ENCODE measurements at places on chromosomes 5 and 9.

DNA sequence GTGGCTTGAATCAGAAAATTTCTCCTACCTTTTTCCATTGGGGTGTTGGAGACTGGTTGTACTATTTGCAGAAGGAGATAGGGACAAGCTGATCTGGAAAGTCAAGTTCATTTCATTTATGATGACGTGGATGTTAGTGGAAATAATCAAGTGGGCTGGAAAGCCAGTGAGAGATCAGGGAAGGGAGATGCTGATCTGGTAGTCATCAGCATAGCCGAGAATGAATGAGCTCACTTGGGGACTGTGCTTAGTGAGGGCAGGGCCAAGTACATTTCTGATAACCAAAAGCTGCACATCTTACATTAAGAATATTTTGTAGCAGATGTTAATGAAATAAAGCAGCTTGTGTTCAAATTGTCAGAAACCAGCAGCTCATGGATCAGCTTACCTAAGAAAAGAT lies 12.1 kb downstream of the MAN2A1 start:
- no peak for DNase-seq

- no peak for DNase-seq
Measured at GRCh38 chr5:126492939-126493338, 69.7 kb downstream of the GRAMD2B start.

DNA sequence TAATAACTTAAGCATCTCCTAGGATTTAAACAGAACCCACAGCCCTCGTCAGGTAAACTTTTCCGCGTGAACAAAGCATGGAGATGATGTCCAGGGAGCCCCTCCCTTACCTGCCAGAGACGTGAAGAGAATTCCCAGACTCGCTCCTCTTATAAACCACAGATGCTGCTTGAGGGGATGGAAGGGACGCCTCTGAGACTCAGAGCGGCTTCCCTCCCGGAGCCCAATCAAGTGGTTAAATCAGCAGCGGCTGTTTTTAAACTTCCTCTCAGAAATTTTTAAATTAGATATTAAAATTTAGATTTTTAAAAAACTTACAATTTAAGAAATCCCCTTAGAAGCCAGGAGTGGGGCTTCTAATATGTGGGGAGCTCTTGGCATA lies 71.8 kb downstream of the RAPGEF1 start:
- DNase-seq = no peak

DNA sequence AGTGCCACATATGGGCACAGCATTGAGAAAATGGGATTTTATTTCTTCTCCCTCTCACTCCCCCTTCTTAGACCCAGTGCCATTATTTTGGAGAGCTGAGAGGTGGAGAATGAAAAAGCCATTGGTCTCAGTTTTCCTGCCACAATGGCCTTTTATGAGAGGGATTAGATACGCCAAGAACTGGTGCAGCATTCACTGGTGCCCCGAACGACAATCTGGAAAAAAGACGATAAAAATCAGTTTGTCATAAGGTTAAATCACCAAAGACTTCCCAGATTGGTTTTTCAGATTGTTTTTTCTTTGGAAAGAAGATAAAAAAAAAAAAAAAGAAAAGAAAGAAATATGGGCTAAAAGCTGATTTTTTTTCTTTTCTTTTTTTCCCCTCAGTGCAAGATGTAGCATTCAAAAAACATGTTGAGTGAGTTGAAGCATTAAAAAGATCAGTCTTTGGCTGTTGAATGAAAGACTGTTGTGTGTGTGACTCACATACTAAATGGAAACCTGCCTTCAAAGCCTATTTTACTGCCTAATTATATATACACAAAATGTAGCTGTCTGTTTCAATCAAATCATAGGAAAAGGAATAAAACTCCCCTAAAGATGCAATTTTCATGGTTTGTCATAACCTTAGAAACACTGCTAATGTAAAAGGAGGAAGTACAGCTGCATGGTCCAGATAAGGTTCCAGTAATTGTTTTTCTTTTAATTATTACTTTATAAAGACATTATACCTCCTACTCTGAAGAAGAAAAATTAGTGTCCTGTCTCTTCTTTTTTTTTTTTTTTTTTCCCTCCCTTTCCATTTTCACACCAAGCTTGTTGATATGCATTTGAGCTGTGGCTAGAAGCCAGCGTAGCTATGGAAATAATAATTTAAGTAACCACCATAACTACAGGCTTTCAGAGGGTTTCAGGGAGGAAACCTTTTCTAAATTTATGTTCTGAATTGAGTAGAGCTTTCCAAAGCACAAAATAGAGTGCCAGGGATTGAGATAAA lies 27.2 kb upstream of the ZNF608 start:
- no peak for DNase-seq

DNA sequence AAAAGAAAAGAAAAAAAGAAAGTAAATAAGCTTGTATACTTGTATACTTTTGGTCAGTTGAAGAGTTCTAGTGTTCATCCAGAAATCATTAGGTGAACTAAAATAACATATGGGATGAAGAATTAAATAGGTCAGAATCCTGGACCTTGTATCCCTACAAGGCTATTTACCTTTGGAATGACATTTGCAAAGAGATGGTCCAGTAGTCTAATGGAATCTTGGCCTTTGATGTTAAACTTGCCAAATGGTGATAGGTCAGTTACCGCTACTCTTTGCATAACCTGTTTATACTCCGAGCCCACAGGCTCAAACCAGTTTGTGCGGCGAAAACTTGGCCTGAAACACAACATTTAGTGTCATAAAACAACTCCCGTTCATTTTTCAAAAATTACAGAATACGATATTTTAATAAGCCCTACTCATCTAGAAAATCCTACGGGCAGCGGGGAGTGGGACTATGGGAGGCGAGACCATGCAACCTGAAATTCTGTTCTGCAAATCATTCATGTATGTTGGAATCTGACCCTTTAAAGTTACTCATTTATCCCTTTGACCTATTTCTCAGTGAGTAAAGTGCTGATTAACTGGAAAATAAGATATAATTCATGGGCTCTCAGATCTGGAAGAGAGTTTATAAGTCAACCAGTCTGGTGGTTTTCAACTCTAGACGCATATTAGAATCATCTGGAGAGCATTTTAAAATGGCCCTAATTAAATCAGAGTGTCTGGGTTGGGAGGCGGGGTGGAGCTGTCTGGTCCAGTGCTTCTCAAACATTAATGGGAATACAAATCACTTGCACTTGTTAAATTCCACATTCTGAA lies 38.6 kb downstream of the DMGDH start:
- DNase-seq = no peak

DNA sequence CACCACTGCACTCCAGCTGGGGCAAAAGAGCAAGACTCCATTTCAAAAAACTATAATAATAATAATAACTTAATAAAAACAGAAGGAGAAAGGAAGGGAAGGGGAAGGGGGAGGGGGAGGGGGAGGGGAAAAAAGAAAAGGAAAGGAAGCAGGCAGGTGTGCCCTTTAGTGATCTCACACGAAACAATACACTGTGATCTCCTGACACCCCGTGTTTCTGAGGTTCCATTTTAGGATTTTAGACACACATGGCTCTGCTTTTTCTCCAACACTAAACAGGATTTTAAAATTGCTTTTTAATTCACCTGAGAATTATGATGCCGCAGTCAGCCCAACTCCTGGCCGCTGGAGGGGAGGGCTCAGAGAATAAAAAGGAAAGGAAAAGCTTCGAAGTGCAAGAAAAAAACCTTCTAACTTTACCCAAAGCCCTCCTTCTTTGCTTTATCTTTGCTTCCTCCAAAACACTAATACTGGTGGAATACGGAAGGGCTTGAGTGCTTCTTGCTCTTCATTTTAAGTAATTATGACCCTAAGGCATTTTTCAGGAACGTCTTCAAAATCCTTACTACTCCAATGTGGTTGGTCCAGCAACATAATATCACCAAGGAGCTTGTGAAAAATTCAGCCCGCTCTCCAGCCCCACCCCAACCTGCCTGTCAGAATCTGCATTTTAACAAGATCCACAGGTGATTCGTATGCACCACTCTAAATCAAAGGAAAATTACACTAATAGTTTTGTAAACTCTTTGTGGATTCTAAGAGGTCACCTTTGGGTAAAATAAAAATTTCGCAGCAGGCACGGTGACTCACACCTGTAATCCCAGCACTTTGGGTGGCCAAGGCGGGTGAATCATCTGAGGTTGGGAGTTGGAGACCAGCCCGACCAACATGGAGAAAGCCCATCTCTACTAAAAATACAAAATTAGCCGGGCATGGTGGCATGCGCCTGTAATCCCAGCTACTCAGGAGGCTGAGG lies 66.0 kb downstream of the MYO10 start:
- no peak for DNase-seq

- DNase-seq = no peak
Measured at GRCh38 chr5:178820001-178820400, 39.8 kb upstream of the ZNF354B start.

DNA sequence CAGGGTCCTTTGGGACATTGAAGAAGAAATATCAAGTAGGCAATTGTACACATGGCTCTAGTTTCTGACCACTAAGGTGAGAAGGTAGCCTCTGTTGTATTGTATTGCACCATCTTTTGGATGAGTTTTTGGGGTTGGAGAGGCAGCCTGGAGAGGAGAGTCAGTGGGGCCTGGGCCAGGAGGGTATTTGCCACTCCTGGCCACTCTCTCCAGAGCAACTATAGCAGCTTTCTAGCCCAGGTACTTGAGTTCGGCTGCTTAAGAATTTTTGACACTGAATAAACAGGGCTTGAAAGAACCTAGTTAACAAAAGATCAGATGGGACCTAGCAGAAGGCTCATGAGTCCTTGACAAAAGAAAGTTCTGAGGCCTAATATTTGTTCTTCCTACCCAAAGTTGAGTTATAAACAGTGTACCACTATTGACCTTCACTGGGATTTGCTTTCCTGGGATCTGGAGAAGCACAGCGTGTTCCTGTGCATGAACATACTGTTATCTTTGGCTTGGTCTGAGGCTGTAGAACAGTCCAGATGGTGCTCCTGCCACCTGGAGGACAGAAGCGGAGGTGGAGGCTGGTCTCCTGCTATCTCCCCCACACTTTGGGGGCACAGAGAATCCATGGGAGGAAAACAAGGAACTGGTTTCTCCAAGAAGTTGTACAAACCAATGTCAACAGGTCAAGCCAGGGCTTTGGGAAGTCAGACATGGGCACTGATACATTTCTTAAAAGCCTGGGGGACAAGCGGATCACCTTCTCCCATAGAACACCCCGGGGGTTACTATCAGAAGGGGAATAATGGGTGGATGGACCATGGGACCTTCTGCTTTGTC lies 110.4 kb upstream of the LIFR start:
- DNase-seq = no peak

DNA sequence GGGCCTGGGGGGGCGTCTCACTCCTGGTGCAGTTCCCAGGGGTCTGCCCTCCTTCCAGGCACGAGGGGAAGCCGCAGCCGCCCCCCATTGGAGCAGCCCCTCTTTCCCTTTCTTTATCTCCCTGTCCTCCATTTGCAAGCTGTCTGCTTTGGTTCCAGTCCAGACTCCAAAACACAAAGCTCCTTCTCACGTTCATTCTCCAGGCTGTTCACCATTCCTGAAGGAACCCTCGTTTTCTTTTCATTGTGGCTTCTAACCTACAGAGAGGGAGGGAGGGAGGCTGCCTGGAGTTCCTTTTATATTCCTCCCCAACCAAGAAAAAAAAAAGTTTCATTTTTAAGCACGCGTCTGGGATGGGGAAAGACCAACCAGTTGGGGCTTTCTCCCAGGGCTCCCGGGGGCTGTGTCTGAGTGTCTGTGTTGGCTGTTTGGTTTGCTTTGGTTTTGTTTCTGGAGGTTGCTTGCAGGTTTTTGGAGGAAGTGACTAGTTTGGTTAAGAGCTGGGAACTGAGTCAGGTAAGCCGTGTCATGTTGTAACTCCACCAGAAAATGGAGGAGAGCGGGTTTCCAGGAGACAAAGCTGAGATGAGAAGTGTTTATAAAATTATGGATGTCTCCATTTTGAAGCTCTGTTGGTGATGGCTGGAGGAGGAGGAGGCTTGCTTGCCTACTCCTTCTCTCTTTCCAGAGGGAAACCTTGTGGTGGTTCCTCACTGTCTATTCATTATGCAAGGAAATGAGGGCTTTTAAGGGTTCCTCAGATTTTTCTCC lies 1.6 kb downstream of the ZNF462 start:
- no peak for DNase-seq

DNA sequence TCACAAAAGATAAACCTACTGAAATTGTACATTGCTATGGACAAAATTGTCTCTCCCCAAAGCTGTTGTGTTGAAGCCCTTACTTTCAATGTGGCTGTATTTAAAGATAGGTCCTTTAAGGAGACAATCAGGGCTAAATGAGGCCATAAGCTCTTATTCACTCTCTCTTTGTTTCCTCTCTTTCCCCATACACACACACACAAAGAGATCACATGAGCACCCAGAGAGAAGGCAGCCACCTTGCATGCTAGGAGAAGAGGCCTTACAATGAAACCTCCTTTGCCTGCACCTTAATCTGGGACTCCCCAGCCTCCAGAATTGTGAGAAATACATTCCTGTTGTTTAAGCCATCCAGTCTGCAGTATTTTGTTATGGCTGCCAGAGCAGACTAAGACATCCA lies 1295.6 kb upstream of the CDH6 start:
- DNase-seq = no peak

DNA sequence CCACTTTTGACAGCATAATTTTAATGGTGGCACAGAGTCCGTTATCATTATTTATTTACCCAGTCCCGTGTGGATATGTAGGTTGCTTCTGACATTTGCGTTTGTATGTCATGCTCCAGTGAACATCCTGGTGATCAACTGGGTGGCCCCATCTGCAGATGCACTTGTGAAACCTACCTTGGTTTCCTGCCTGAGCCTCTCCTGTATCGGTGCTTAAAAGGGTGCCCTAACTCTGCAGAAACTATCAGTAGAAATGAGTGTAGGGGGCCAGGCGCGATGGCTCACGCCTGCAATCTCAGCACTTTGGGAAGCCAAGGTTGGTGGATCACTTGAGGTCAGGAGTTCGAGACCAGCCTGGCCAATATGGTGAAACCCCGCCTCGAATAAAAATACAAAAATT lies 92.1 kb upstream of the IER5L start:
- no peak for DNase-seq

DNA sequence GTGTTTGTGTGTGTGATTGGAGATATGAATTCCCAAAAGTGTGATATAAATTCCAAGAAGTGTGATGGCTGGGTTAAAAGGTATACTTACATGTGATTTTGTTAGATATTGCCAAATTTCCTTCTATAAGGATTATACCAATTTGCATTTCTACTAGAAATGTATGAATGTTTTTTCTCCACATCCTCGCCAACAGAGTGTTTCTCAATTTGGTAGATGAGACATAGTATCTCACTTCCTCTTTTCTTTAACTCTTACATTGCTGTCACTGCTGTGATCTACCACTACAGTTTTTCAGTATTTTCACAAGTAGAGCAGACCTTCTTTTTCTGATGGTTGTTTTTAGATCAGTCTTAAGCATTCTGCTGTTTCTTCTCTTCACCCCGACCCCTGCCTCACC lies 111.3 kb downstream of the FER start:
- DNase-seq = peak; percentile 6

GRCh38 chr5:97534166-97534565 lies 351.1 kb upstream of the RIOK2 start:
- no peak for DNase-seq

DNA sequence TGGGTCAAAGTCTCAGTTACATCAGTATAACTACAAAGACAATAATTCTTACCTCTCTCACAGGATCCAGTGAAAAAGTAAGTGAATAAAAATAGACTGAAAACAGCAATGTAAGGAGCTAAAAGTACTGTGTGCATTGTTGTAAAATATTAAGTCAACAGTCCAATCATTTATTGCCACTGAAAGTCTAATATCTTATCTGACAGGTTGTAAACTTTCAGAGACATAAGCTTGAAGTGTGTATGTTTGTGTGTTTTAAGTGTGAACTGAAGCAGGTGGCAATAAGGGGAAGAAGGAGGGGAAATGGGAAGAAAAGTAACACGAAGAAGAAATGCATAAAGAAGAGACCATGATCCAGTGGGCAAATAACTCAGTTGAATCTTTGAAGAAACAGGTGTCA lies 229.7 kb upstream of the TAS2R1 start:
- no peak for DNase-seq

Data from GF-D8 (cell line).